ENCODE measurements at places on chromosomes 2 and 18.
A peak's percentile ranks its signal among the peaks of the same experiment; 100 is the strongest.

GRCh38 chr2:196186266-196186980 is 15.0 kb upstream of the STK17B start:
- DNase-seq: no peak

DNA sequence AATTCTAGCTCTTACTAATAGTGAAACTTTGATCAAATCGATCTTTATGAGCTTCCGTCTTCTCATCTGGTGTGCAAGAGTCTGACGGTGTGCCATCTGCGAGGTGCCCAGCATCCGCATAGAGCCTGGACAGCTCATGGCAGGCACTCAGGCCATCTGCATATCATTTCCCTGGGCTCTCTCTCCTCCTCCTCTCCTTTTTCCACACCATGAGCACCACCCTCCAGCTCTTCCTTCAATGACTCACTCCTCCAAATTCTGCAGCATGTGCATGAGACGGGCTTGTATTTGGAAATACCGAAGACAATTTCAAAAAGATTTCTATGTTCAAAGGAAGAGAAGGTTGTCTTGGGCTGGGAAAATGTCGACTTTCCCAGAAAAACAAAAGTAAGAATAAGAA is 161.1 kb downstream of the CCBE1 start:
- DNase-seq: peak; percentile 29

GRCh38 chr2:49335546-49335945 is 181.2 kb upstream of the FSHR start:
- DNase-seq: no peak

DNA sequence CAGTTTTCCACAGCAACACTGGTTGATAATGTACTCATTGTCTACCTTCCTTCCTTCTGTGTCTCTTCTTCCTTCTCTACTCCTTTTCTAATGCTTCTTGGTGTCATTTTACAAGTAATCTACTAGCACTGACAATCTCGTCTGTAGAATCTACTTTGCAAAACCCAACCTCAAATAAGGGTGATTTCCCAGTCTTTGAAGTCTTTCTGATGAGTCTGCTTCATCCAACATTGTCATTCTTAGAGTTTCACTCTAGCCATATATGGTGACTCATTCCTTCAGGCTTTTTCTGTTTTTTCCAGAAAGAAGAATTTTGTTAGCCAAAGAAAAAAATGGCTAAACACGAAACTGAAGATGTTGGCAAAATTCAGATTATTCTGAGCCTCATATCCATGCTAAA is 288.7 kb downstream of the MBD2 start:
- DNase-seq: no peak

- no peak for DNase-seq
Observed at GRCh38 chr2:71282493-71282892, 49.1 kb upstream of the ZNF638 start.

DNA sequence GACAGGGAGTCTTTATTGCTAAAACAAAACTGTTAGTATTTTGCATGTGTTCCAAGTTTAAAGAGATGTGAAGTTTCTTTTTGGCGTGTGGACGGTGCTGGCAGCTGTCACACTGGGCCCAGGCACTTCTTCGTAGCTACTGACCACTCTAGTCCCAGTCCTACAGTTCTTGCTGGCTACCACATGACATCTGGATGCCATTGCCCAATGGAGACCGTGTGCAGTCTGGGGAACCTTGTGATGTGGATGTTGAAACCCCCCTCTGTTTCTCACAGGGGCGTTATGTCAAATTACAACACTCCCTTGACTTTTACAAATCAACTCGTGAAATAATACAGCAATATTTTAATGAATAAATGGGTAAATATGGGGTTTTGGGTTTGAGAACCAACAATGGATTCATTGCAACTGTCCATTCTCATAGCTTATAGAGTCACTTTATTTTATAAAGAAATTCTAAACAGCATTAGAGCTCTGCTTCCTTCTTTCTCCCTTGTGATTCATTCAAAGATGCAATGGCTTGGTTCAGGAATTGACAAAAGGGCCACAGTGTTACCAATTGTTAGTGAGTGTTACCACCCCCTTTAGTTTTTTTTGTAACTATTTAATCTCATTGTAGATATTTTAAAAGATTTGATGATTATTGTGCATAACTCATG is 1.2 kb downstream of the GPD2 start:
- no peak for DNase-seq

GRCh38 chr2:137976274-137976673 is 12.0 kb downstream of the HNMT start:
- no peak for DNase-seq

DNA sequence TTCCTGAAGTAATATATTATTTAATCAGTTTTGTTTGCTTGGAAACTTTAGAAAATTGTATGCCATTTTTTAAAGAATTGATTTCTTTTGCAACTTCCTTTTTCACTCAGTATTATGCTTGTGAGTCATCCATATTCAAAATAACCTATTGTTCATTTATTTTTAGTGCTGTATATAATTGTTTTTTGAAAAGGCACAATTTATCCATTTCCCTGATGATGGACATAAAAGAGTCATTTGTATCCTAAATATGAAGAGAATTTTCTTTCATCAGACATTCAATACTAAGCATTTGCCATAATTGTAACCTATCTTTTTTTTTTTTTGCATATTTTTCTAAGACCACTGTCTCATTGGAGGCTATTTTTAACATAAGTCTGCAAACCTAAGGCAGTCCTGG is 134.1 kb upstream of the SERPINE2 start:
- no peak for DNase-seq

GRCh38 chr2:109406301-109406700 is 207.5 kb downstream of the SEPTIN10 start:
- no peak for DNase-seq

GRCh38 chr2:23478087-23478932 is 93.3 kb downstream of the KLHL29 start:
- no peak for DNase-seq

- DNase-seq: peak; percentile 54
Observed at GRCh38 chr2:230130668-230131364, 62.1 kb upstream of the SLC16A14 start.

- DNase-seq: no peak
Observed at GRCh38 chr2:46568212-46569009, 89.0 kb downstream of the TMEM247 start.

GRCh38 chr18:48139431-48140347 is 209.2 kb upstream of the SMAD2 start:
- DNase-seq: no peak

DNA sequence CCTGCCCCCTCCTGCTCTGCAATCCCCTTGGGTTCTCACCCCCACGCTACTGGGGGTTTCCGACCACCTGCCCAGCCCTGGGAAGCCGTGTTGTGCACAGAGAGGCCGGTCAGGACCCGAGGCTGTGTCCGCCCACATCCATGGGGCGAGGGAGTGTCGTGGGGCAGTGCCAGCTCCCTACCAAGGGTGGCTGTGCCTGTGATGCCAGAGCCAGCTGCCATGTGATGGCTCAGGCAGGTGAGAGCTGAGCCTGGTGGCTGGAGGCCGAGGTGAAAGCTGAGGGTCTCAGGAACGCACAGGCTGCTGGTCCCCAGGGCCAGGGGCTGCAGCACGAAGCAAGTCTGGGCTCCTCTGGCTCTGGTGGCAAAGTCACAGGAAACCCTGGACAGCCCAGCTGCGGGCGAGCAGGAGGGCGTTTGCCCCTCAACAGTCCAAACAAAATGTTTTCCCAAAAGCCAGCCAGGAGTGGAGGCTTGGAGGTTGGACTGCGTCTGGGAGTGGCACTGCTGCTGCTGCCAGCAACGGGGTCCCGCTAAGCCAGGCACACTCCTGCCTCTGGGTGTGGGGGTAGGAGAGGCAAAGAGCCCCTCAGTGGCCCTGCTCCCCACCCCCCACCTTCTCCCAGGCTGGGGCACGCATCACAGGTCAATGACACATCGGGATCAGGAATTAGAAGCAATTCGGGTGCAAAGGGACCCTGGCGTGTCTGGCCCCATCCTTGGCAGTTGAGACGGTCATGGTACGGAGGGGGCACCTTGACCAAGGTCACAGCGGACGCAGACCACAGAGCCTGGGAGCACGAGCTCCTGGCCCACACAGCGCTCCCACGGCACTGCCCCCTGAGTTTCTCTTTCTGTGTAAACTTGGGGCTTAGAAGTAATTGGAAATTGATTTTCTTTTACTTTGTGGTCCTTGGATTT is 72.4 kb upstream of the GPC1 start:
- no peak for DNase-seq

DNA sequence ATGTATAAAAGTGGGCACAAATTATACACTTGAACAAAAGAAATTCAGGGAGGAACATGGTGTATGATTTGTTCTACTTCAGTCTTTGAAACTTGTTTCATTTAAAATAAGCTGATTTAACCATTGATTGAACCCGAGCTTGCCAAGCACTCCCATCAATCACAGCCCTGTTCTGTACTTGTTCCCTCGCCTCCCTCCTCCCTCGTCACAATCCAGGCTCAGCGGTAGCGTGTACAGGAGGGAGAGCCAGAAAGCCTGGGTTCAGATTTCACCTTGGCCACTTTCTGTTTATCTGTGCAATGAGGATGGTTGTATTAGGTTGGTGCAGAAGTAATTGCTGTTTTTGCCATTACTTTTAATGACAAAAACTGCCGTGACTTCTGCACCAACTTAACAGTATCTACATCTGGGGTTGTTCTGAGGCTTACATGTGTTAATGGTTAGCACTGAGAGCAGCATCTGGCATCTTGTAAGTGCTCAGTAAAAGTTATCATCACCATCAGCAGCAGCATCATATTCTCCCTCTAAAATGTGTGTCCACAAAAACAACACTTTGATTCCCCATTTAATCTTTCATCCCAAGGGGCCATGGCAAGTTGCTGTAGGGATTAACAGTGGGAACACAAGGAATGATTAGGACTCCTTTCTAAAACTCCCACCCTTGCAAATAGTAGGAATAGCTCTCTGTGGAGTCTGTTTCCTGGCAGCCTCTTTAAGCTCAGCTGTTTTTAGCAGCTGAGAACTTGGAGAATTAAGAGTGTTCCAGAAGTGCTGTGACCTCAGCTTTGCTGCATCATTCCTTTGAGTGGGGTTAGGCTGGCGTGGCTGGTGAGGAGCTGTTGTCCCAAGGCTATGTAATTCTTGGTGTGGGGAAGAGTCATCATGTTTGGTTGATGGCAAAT is 4.7 kb downstream of the DPYSL5 start:
- no peak for DNase-seq

GRCh38 chr2:234355808-234356365 is 141.0 kb downstream of the ARL4C start:
- no peak for DNase-seq

DNA sequence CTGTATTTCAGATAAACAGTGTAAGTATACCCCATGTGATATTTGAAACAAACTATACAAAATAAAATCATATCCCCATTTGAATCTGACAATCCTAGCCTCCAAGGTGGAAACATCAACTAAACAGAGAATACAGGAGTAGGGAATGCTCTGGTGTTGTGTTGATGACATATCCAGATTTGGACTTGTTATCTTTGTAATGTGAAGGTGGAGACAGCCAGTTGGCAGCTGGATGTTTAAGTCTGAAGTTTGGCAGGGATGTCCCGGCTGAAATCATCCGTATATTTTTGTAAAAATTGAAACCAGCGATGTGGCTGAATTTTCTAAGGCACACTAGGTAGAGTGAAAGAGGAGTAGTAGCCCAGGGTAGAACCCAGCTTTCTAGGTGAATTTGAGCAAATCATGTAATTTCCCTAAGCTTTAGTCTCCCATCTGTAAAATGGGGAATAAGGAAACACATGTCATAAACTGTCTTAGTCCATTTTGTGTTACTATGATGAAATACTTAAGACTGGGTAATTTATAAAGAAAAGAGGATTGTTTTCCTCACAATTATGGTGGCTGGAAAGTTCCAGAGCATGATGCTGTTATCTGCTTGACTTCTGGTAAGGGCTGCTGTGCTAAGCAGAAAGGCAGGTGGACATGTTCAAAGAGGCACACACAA is 246.6 kb upstream of the APCDD1 start:
- DNase-seq: no peak

DNA sequence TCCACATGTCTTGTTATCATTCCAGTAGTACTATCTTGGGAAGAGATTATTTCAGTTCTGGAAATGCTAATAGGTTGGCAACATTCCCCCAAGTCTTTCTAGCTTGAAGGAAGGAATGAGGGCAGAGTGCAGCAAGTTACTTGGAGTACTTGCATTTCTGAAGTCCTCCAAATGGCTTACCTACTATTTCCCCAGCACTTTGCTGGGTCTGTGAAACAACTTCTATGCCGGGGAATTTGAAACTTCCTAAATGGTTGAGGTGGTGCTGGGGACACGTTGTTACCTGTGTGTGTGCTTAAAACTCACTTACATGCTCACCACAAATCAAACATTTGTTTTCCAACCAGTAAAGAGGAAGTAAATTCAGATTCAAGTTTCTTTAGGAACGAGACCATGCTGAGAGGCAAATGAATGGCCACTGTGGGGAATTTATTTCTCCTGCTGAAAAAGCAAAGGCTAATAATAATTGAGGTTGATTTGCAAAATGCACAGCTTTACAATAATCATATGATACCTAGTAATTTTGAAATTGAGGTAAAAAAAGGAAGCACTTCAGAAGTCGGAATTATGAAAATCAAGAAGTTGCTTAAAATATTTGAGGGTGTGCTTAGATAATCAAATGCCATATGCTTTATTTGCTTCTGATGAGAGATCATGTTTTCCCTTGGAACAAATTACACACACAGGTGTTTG is 1167.7 kb upstream of the ZEB2 start:
- DNase-seq: no peak

- DNase-seq: no peak
Observed at GRCh38 chr2:205681401-205682238, 681 bp upstream of the NRP2 start.
